ENCODE measurements at places on chromosomes 7 and 10.

- no peak for DNase-seq
These were observed at the start of gene OR2F2 for GRCh38 chr7:143934526-143935325. TSS of gene OR2F2 (plus strand) at chr7:143935233. CDS start at chr7:143935233, 0 bp downstream.

DNA sequence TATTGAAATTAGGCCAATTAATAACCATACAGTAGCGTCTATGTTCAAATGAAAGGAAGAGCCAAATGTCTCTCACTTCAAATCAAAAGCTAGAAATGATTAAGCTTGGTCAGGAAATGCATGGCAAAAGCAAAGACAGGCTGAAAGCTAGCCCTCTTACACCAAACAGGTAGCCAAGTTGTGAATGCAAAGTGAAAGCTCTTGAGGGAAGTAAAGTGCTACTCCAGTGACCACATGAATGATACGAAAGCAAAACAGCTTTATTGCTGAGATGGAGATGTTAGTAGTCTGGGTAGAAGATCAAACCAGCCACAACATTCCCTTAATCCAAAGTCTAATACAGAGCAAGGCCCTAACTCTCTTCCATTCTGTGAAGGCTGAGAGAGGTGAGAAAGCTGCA, 123.8 kb downstream of the TEX36 start:
- DNase-seq: no peak

- DNase-seq: no peak
These were observed 18.7 kb downstream of the TACR2 start for GRCh38 chr10:69397972-69398371.

GRCh38 chr10:119859420-119860258, 13.0 kb downstream of the MCMBP start:
- DNase-seq: no peak

GRCh38 chr10:132967540-132967939, 25.2 kb upstream of the CFAP46 start:
- no peak for DNase-seq

GRCh38 chr10:1633783-1634182, 103.5 kb downstream of the ADARB2 start:
- DNase-seq: no peak

Measured in iPS DF 19.7 (cell line).